ENCODE measurements at places on chromosomes 1 and 21.

GRCh38 chr1:224183591-224184312, 712 bp downstream of the DEGS1 start:
- DNase-seq = no peak

GRCh38 chr21:25506887-25507286, 100.4 kb downstream of the MRPL39 start:
- peak; percentile 26 for DNase-seq

DNA sequence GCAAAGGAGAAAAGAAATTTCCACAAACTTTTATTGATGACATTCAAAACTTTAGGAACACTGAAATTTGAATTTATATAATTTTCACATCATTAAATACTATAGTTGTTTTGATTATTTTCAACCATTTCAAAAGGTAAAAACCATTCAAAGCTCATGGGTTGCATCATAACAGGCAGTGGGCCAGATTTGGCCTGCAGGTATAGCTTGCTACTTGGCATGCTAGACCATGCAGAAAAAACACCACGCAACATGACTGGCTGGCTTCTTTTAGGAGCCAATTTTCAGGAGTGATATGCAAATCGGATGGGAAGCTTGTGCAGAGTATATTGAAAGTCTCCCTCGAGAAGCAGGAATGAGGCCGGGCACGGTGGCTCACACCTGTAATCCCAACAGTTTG, 144.8 kb downstream of the GLUL start:
- no peak for DNase-seq

- no peak for DNase-seq
Observed at GRCh38 chr1:205714190-205714905, 34.0 kb upstream of the SLC45A3 start.

GRCh38 chr1:210124736-210125135, 107.9 kb upstream of the SERTAD4 start:
- DNase-seq = no peak

- DNase-seq = no peak
Observed at GRCh38 chr1:107762751-107763390, 202.1 kb downstream of the VAV3 start.

- no peak for DNase-seq
Observed at GRCh38 chr1:29254346-29254745, 18.0 kb downstream of the PTPRU start.

GRCh38 chr1:117059334-117059677, 820 bp upstream of the TTF2 start:
- no peak for DNase-seq

DNA sequence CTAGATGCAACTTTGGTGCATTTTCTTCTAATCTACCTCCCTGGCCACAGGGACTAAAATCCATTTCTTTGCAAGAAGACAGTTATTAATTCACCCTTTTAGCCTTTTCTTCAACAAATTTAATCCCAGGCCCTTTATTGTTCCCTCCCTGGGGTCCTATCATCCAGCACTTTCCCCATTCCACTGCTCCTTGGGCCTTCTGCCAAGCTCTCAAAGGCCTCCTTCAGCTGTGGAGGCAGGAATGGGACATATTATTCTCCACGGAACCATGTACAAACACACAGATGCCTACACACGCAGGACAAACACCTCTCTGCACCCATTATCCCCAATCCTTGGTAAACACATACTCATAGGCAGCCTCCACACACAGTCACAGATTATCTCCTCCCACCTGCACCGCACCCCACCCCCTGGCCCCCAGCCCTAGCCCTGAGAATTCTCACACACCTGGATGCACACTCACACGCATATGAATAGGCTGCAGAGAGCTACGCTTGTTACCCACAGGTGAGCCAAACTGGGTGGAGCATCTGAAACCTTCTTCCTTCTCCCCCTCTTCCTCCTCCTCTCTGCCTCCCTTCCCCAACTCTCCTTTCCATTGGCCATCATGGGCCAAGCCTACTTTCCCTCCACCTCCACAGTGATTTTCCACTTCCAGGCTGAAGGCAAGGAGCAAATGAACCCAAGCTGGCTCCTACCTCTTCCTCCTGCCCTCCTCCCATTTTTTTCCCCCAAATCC, 11.7 kb downstream of the TAGLN2 start:
- DNase-seq = peak; percentile 91

- no peak for DNase-seq
Observed at GRCh38 chr1:66271904-66272254, 262.1 kb upstream of the SGIP1 start.

DNA sequence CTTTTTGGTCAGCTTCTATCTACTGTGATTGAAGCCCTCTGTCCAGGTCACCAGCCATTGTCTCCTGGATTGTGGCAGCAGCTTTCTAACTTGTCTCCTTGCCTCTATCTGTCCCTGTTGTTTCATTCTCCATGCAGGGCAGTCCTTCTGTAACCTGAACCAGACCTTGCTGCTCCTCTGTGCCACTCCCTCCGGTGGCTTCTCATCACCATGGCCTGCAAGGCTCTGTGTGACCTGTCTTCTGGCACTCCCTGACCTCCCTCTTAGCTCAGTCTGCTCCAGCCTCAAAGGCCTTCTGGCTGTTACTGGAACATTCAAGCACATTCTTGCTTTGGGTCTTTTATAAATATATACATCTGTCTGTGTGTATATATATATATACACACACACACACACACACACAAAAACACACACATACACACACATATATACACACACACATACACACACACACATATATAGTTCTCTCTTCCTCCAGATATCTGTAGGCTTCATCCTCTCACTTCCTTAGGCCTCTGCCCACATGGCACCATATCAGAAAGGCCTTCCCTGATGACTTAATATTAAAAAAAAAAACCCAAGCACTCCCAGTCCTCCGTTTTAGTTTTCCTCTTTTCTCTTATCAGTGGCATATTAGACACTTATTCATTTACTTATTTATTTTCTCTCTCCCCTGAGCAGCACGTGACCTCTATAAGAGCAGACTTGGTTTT, 21.2 kb upstream of the JUN start:
- no peak for DNase-seq

DNA sequence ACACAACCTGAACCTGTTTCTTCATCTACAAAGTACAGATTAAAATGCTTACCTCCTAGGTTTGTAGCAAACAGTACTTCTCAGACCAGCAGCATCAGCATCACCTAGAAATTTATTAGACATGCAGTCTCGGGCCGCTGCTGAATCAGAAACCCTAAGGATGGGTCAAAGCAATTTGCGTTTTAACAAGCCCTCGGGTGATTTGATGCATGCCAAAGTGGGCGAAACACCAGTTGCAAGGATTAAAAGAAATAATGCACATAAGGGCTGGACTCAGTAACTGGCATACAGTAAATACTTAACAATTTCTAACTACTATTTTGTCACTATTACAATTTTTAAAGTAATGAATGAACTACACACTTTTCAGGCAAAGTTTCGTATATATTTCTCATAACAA, 47.5 kb downstream of the SH3GLB1 start:
- DNase-seq = no peak

- DNase-seq = no peak
Observed at GRCh38 chr21:38013741-38014140, 97.5 kb upstream of the KCNJ6 start.

DNA sequence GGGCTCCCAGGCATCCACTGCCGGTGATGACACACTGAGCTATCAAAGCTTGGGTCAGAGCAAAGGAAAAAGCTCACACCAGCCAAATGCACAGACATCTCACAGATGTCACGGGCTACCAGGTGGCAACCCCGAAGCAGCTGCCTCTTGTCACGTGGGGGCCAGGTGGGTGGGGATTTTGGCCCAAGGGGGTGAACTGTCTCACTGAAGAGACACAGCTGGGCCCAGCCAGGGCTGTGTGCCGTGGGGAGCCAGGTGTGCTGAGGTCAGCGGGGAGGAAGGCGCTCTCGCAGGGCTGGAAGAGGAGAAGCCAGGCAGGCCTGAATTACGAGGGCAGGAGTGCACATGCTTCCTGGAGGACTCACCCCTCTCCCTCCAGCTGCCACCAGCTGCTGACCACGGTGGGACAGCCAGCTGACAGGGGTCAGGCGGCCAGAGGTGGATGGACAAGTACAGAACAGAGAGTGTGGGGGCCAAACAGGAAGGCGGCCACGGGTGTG, 32.4 kb downstream of the KCNN3 start:
- DNase-seq = no peak

DNA sequence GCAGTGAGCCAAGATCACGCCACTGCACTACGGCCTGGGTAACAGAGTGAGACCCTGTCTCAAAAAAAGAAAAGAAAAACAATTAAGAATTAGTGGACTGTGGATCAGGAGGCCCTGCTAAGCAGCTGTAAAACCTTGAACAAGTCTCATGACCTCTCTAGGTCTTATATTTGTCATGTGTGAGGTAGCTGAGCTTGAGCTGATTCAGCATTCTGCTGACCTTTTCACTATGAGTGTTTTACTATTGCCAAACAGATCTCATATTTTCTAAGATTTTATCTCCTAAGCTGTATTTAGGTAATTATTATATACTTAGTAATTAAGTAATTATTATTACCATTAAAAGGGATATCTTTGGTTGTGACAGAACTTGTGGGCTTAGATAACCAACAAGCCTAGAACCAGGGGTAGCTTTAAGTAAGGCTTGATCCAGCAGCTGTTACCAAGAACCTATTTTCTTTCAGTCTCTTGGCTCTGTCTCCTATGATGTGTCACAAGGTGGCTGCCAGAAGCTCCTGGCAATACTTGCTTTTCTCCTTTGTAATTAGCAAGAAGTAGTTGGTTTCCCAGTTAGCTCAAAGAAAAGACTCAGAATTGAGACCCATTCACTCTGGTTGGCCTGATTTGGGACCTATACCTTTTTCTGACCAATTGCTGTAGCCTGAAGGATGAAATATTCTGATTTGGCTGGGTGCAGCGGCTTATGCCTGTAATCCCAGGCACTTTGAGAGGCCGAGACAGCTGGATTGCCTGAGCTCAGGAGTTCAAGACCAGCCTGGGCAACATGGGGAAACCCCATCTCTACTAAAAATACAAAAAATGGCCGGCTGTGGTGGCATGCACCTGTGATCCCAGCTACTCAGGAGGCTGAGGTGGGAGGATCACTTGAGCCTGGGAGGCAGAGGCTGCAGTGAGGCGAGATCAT, 8.5 kb upstream of the ZC3H12A start:
- DNase-seq = no peak

Data from NCI-H2029 treated with DMSO at 0.1 percent for 48 hours (cell line).